ENCODE measurements at places on chromosomes 2 and 18.

DNA sequence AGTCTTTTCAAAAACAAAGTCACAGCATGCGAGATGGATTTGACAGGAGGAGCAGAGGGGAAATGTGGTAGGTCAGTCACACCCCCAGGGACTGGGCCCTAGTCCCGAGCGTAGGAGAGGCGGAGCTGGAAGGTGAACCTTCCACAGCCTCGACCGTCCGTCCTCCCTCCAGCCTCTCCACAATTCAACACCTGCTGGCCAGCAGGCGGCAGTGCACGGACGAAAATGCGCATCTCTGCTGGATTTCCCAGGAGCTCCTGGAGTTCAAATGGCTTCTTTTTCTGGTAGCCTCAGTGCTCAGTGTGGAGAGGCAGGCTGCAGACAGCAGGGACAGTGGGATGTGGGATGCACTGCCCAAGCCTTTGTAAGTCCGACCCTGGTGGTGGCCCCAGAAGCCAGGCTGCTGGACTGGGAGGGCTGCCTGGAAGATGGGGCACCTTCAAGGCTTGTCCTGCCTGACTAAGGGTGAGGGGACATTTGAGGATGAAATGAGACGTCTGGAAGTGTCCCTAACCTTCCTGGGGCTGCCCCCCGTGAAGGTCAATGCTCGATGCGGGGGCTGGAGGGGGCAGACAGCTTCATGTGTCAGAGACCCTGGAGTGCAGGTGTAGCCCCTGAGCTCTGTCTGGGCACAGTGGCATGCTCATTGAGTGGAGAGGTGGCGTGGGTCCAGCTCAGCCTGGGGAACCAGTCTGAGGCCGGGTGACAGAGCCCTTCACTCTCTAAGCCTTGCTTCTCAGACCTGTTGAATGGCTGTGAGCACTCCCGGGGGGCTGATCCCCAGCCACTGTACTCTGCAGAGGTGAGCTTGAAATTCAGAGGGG lies 189.5 kb downstream of the TFCP2L1 start:
- peak; percentile 62 for DNase-seq
- H3K4me1 ChIP-seq = no peaks in the 10 kb centered on the region
- H3K27me3 ChIP-seq = peaks cover 57% of the 10 kb centered on the region
- no peak overlapping the region for H3K4me3 ChIP-seq
- no peaks in the 10 kb centered on the region for H3K36me3 ChIP-seq
- no peak overlapping the region for H3K27ac ChIP-seq

DNA sequence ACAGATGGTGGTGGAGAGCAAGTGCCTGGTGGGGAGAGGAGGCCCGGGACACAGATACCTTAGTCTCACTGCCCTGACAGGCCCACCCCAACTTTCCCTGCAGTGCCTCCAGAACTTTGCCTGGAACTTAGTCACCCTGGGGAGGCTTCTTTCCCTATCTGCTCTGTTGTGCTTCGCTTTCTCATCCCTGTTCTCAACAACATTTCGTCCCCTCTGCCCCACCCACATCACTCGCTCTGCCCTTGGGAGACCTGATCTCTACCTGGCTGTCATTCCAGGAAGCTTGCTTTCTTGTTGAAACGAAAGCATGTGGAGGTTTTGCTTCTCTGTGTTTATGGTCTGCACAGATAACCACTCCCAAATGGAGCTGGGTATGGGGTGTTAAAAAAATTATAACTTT lies 93.8 kb downstream of the PRKCE start:
- no peak overlapping the region for H3K4me3 ChIP-seq
- DNase-seq = no peak
- no peaks in the 10 kb centered on the region for H3K27me3 ChIP-seq
- H3K4me1 ChIP-seq = peaks cover 1% of the 10 kb centered on the region
- H3K27ac ChIP-seq = no peak overlapping the region

DNA sequence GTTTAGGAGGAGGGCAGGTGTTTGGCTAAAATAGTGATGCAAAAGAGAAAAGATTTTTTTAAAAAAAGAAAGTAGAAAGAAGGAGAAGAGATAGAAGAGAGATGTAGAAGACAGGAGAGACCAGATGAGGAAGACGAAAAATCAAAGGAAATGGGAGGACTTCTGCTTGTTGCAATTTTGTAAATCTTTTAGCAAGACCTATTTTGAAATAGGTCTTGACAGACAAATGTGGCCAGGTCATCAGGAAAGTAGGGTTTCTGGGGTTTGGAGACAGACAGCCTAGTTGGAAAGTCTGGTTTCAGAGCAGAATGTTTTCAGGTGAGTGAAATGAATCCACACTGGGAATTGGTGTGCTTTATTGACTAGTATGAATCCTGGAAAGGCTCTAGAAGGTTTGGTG lies 104.5 kb upstream of the CAVIN2 start:
- H3K27me3 ChIP-seq = no peaks in the 10 kb centered on the region
- no peak overlapping the region for H3K4me3 ChIP-seq
- H3K27ac ChIP-seq = no peak overlapping the region

DNA sequence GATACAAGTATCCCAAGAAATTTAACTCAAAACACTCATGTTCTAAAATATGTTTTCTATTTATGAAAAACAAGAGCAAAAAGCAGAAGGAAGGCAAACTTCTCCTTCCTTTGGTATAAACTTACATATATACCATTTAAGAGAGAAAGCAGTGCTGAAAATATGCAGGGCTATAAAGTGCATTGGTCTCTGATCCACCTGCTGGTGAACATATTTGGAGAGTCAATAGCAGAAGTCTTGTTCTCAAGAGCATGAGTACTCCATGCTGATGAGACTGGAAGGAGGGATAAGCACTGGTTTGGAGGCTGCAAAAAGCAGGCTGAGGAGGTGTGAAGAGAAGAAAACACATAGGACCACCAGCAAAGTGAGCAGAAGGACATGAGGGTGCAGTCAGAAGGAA lies 391.2 kb downstream of the STK39 start:
- H3K27me3 ChIP-seq = no peaks in the 10 kb centered on the region
- no peak overlapping the region for H3K4me3 ChIP-seq
- no peak overlapping the region for H3K27ac ChIP-seq

- H3K27ac ChIP-seq = no peak overlapping the region
- no peak for DNase-seq
- H3K36me3 ChIP-seq = no peaks in the 10 kb centered on the region
- no peak overlapping the region for H3K4me3 ChIP-seq
- no peaks in the 10 kb centered on the region for H3K4me1 ChIP-seq
Measured at GRCh38 chr2:19272039-19272438, 86.4 kb downstream of the OSR1 start.

DNA sequence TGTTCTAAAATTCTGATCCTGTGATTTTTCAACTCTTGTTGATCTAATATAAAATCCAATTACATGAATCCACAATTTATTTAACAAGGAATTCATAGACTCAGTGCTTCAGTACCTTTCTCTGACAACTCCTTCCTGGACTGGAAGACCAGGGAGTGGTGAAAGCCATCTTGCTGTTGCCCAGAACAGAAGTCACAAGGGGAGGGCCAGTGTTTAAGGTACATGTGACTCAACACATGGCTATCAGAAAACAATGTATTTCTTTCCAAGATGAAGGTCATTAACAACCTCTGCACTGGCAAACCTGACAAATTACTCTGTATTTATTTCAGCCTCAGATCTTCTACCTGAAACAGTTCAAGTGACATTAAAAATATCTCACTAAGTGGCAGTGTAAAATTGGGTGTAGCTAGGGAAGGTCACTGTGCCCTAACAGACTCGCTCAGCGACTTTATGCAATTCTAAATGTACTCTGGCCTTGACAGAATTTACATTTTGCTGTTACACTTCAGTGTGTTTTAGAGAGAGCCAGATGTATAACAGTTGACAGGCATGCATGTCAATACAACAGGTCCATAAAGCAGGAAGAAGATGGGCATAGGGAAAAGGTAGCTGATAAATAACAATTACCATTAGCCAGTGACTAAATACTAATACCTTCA lies 75.4 kb downstream of the NCKAP5 start:
- no peak overlapping the region for H3K4me3 ChIP-seq
- no peak overlapping the region for H3K27ac ChIP-seq
- H3K36me3 ChIP-seq = no peaks in the 10 kb centered on the region

- no peaks in the 10 kb centered on the region for H3K27me3 ChIP-seq
- H3K4me1 ChIP-seq = peaks cover 2% of the 10 kb centered on the region
- DNase-seq = no peak
- H3K4me3 ChIP-seq = no peak overlapping the region
- no peak overlapping the region for H3K27ac ChIP-seq
- no peaks in the 10 kb centered on the region for H3K36me3 ChIP-seq
Measured at GRCh38 chr18:36663312-36663711, 165.5 kb downstream of the TPGS2 start.

- H3K27me3 ChIP-seq = no peaks in the 10 kb centered on the region
- H3K36me3 ChIP-seq = no peaks in the 10 kb centered on the region
- no peaks in the 10 kb centered on the region for H3K4me1 ChIP-seq
- peak; percentile 30 for DNase-seq
- no peak overlapping the region for H3K4me3 ChIP-seq
- peak overlapping the region; percentile 17 for H3K27ac ChIP-seq
Measured at GRCh38 chr2:180571559-180571958, 408.8 kb upstream of the UBE2E3 start.

- peaks cover 4% of the 10 kb centered on the region for H3K4me1 ChIP-seq
- no peak overlapping the region for H3K27ac ChIP-seq
- H3K4me3 ChIP-seq = no peak overlapping the region
- no peaks in the 10 kb centered on the region for H3K27me3 ChIP-seq
Measured at GRCh38 chr2:27223416-27223815, 6.2 kb downstream of the CAD start.

DNA sequence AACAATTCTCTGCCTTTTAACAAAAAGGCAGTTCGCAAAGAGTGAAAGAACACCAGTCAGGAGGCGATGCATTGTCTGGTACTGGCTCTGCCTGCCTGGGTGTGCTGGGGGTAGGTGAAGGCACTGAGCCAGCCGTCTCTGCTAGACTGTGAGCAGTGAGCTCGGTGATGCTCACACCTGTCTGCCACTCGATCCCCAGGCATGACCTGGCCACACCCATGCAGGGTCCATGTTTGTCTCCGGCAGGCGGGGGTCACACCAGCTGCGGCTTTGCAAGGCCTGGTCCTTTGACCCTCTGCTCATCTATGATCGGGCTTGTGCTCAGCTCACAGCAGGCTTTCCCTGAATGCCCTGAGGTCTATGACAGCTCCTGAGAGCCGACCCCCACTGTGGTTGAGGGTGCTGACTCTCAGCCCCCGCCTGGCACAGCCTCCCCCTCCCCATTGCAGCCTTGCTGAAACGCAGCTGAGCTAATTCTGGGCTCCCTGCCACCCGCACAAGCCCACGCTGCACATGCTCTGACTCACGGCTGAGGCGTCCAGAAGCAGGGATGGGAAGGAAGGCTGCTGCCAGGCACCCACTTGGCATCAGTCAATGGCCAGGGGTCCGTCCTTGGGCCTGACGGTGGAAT lies 23.7 kb downstream of the CRACDL start:
- H3K27ac ChIP-seq = peak overlapping the region; percentile 47
- peak; percentile 37 for DNase-seq
- H3K4me3 ChIP-seq = no peak overlapping the region
- peaks cover 4% of the 10 kb centered on the region for H3K27me3 ChIP-seq
- H3K4me1 ChIP-seq = peaks cover 44% of the 10 kb centered on the region

- H3K4me1 ChIP-seq = no peaks in the 10 kb centered on the region
- H3K27me3 ChIP-seq = no peaks in the 10 kb centered on the region
- no peak overlapping the region for H3K27ac ChIP-seq
Measured at GRCh38 chr2:122255924-122256323, 500.5 kb downstream of the TSN start.

DNA sequence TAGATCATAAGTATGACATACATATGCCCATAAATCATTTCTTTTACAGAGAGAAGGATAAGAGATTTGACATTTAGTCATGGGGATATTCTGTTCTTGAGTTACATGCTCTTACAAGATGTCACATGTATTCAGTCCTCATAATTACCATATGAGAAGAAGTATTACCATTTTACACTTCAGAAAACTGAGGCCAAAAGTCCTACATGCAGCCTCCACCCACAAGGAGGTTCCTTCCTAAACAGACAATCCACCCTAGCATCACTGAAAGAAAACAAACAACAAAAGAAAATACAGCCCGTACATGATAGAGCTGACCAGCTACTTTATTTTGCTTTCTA lies 335.1 kb downstream of the SETBP1 start:
- no peak for DNase-seq
- no peaks in the 10 kb centered on the region for H3K36me3 ChIP-seq
- no peaks in the 10 kb centered on the region for H3K27me3 ChIP-seq
- peak overlapping the region; percentile 74 for H3K4me3 ChIP-seq
- peaks cover 20% of the 10 kb centered on the region for H3K4me1 ChIP-seq

DNA sequence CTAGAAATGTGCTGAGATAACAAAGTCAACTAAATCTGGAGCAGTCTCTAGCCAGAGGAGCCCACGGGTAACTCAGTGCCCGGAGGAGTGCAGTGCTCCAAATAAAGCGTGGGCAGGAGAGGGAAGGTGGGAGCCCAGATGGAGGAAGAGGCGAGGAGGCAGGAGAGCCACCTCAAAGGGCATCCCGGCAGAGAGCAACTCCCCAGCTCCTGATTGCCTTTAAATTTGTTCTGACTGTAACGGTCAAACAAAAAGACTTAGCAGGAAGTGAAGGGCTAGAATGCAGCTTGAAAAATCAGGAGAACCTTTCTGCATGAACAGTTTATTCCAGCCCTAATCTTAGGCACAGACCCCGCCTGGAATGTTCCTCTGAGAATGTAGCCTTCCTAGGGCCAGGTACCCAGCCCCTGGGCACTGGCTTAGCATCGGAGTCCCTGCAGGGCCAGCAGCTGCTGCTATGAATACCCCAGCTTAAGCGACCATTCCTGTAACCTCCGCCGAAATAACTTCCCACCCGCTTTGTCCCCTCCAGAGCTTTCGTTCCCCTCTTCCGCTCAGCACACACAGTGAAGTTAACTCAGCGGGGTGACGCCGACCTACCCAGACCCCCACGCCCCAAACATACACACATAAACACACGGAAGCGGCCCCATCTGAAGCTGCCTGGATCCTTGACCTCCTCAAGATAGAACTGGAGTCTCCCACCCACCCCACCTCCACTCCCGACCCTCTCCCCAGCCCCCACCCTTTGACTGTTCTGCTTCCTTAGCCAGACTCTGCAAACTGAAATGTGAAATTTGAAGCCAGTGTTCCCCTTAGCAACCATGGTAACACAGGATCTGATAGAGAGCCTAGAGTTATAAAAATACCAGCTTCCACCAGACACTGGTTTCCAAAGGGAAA lies 123.2 kb downstream of the SMAD7 start:
- H3K36me3 ChIP-seq = peaks cover 15% of the 10 kb centered on the region
- no peaks in the 10 kb centered on the region for H3K27me3 ChIP-seq
- H3K27ac ChIP-seq = peak overlapping the region; percentile 92
- peaks cover 44% of the 10 kb centered on the region for H3K4me1 ChIP-seq
- no peak overlapping the region for H3K4me3 ChIP-seq
- DNase-seq = peak; percentile 89
